ENCODE measurements at places on chromosomes 6 and 20. TPM values are rescaled to one million over a fixed set of nuclear protein-coding genes. Genes with fewer than 3 reads are reported as not detected.

- no peak for DNase-seq
These were observed 7.4 kb upstream of the IGF2R start for GRCh38 chr6:159961528-159961927.

DNA sequence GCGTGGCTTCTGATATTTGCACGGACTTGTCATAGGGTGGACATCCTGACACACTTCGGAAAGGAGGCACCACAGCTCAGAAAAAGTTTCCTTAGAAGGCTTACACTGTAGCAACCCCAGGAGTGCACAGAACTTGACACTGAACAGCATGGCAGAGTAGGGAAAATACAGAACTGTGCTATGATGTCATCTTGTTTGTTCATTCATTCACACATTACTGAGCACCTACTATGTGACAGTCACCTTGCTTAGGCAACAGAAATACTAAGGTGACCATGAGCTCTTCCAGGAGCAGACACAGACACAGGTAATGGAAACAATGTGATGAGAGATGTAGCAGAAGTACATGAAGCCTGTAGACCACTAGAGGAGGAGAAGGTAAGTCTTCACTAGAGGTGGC is 2.5 kb upstream of the PIGT start:
- no peak for DNase-seq

GRCh38 chr20:19995220-19995863 is 21.8 kb upstream of the NAA20 start:
- DNase-seq, result peak; percentile 55

GRCh38 chr6:79100304-79100703 is 22.2 kb upstream of the PHIP start:
- DNase-seq, result no peak

Gene ZSCAN31
- polyA plus RNA-seq, result 3.1 TPM

Gene SCRT2
- polyA plus RNA-seq, result not detected

Gene MAFB
- polyA plus RNA-seq, result not detected

Gene FILIP1
- 2.3 TPM for polyA plus RNA-seq

Data from A549 (cell line).